ENCODE measurements at places on chromosomes 2 and 18.

DNA sequence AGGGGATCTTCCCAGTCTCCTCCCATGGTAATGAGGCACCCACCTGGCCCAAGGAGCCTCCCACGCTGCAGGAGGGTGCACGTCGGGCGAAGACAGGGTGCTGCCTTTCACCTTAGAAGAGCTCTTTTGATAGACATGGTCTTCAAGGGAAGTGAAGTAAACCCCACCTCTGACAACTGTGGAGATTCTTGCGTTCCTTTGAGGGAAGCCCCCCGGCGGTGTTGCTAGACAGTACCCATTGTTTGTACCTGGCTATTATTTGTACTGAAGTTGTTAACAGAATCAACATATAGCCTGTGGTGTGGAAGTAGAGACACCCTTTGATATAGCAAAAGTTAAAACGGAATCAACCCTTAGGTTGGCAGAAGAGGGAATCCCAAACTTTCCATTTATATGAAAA, 648.0 kb downstream of the GALR1 start:
- no peak for DNase-seq

DNA sequence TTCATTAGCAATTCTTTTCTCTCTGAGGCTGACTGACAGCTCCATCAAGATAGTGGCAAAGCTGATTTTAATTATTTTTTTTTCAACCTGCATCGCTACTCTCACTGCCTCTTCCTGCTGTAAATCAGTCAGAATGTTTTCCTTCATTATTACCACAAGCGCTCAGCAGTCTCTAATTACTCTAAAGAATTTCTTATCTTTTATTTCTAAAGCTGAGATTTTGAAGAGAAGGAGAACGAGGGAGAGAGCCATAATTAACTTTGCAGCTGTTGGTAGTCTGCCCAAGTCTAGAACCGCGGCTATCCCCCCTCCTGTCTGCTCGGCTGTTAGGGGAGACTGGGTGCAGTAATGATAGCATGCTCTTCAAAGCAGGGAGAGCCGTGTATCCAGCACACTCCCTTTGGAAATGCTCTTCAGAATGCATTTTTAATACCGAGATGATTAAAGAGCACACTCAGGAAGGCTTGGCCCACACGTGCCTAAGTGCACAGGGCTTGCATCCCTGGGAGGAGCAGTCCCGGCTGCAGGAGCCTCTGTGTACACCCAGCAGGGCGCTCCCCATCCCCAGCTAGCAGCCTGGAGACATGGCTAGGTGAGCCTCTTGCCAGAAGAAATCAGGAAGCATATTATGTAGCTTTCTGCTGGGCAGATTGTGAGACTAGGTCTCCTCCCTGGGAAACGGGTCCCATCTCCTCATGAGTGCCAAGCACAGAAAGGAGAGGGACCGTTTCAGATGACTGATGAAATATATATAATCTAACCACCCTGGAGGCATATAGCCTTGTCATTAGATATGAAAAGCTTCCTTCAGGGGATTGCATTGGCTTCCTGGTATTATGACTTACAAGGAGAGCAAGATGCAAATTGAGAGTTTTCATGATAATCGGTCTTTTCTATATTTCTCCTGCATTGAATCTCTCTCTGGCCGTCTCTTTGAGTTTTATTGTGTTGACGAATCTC, 555.2 kb downstream of the CMPK2 start:
- no peak for DNase-seq

DNA sequence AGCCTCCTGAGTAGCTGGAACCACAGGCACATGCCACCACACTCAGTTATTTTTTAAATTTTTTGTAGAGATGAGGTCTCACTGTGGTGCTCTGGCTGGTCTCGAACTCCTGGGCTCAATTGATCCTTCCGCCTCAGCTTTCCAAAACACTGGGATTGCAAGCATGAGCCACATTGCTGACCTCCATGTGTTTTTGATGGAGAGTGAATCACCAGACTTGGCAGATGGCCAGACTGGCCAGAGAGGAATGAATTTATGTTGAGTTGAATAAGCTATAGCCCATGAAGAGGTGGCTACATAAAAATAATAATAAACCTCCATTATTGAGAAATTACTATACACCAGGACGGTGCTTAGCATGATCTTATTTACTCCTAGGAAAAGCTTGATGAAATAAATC, 91.5 kb downstream of the MREG start:
- no peak for DNase-seq

- DNase-seq = no peak
Measured at GRCh38 chr2:74181739-74182138, 3.1 kb upstream of the MOB1A start.

GRCh38 chr2:165757906-165758675, 36.0 kb downstream of the GALNT3 start:
- DNase-seq = no peak

DNA sequence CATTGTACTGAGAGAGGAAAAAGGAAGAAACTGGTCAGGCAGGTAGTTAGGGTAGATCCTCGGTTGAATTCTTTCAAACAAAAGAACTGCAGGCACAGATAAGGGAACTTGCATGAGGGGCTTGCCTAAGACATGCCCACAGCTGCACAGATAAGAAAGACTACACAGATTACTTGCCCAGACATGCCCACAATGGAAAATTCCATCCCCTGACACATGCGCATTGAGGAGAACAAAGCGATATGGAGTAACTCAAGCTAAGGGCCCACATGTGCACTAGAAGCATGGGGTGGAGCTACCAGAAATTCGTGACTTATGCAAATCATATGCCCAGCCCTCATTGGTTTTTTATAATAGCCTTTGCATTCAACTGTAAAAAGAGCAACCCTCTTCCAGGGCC, 181.3 kb upstream of the ZNF521 start:
- no peak for DNase-seq

- DNase-seq = no peak
Measured at GRCh38 chr2:241007880-241008710, 9.7 kb downstream of the SNED1 start.

DNA sequence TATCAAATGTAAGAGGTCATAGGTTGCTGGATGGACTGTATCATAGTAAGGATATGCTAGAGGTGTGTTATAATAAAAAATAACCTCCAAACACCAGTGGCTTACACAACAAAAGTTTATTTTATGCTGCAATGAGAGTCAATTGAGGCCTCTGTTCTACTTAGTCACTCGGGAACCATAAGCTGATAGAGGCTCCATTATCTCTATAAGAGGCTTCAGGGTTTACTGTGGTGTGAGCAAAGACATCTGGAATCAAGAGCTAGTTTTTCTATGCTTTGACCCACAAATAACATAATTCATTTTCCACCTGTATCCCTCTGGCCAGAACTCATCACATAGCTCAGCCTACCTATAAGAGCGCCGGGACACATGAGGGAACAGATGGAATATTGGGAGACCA, 47.5 kb upstream of the NEMP2 start:
- DNase-seq = no peak

DNA sequence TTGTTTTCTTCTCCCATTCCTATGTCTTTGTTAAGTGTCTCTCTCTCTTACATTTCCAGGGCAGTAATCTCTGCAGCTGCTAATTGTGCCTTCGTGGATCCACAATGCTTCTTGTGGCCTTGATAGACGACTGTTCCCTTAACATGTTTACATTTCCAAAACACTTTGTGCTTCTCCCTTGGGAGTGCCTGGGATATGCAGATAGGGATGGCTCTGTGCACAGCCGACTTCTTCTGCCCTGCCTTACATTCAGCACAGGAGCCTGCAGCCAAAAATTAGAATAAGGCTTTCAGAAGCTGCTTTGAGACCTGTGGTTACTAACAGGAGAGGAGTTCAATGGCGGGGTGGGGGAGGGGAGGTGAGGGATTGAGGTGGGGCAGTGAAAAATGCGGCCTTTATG, 328.9 kb downstream of the TDRD15 start:
- no peak for DNase-seq

GRCh38 chr18:7919565-7919964, 352.4 kb downstream of the PTPRM start:
- no peak for DNase-seq
